ENCODE measurements at places on chromosomes 12 and 14.

- DNase-seq = peak; percentile 73
Observed at GRCh38 chr14:64764641-64765520, 60.7 kb downstream of the PLEKHG3 start.

GRCh38 chr12:132462788-132463187, 27.2 kb upstream of the FBRSL1 start:
- DNase-seq = no peak

DNA sequence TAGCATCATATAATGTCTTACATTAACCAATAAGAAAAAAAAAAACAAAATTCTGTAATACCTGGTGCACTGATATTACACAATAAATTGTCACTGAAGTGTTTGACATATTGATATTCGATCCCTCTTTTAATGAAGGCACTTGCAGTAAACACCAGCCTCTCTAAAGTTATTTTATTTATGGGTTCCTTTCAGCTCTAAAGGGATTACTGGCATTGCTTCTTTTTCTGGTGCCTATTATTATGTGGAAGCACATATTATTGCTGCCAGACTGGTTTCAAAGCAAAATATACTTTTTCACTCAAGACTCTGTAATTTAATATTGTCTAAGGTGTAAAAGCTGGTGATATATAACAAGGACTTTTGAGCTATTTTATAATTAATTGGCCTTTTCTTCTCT, 1090.5 kb downstream of the TRHDE start:
- DNase-seq = no peak

DNA sequence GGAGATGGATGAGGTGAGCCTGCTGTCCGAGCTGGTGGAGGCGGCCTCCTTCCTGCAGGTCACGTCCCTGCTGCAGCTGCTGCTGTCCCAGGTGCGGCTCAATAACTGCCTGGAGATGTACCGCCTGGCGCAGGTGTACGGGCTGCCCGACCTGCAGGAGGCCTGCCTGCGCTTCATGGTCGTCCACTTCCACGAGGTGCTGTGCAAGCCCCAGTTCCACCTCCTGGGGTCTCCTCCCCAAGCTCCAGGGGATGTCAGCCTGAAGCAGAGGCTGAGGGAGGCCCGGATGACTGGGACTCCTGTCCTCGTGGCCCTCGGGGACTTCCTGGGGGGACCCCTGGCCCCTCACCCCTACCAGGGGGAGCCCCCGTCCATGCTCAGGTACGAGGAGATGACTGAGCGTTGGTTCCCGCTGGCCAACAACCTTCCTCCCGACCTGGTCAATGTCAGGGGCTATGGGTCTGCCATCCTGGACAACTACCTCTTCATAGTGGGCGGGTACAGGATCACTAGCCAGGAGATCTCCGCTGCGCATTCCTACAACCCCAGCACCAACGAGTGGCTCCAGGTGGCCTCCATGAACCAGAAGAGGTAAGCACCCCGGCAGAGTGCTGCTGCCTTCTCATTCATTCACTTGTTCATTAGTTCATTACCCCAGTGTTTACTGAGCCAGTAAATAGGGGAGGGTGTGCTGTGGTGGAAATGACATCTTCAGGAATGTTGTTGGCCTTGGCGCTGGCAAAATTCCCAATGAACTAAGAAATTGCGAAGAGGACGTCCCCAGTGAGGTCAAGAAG, 774 bp upstream of the MANSC4 start:
- DNase-seq = peak; percentile 62

DNA sequence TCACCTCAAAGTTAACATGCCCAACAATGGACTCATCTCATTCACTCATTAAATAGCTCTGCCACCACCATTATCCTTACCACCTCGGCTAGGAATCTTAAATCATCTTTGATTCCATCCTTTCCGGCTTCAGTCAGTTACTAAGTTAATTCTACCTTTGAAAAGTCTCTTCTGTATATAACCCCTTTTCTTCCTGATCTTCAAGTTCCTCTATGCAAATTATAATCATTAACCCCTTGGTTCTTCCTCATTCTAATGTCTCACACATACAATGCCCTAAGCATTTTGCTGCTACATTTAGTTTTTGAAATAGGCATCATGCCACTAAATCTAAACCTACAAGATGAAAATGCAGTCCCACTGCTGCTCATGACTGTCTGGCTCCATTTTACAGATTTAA, 51.6 kb downstream of the ATP2B1 start:
- DNase-seq = no peak

DNA sequence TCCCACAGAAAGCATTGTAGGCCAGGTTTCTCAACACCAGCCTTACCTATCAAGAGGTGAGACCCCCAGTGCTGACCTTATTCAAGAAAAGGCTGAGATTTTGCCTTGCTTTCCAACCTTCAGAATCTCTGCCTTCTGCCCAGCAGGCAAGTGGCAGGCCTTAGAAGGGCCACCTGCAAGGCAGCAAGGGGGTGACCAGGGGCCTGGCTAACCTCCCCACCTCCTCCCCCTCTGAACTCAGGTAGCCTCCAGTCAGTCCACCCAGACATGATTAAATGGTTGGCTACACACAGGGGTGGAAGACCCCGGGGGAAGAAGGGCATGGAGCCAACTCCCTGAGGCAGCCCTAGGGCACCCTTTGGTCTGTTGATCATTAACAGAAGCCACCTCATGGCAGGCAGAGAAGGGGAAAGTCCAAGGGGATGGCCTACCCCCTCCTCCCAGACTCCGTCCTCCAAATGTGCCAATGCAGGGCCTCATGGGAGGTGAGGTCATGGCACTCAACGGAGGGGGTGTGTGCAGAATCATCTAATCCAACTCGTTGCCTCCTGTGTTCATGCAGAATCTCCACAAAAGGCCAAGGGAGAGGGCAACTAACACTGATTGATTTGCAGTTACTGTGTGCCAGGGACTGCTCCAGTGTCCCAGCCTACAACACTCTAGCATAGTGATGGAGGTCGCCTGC, 8.5 kb downstream of the ZFP36L1 start:
- no peak for DNase-seq

DNA sequence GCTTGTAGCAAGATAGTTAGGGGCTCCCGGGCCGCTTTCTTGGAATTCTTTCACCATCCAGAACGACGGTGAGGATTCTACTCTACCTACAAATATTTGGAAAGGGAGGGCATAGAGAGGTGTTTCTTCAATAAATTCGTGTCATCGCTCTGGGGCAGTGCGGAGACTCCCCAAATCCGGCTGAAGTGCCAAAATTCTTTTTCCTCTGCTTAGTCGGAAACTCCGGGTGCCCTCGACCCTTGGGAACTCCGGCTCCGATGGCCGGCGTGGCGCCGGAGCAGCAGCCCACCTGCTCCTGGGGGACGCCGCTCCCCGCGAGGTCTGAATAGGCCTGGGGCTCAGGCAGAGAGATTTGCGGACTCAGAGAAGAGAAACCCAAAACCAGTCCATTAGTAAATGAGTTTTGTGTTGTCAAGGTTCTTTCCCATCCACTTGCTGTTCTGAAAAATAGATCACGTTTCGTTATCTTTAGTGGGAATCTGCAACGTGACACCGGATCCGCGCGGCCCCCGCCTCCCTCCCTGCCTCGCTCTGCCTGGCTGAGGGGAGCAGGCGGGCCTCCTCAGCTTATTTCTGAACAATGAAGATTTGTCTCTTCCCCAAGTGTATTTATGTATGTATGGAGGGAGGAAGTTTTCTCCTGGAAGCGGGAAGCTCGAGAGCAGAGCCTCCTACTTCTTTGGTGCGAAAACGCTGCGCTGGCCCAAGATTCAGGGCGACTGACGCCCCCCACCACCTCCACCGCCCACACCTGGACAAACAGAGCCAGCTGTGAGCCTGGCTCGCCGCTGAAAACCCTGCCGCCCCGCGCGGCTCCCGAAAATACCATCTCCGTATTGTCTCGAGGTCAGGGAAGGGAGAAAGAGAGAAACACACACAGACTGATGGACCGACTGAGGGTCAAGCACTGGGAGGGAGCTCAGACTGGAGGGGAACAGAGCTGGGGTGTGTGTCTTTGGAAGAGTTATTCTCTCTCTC, 3.7 kb upstream of the SIX1 start:
- DNase-seq = no peak

Data from NCI-H2081 (cell line).